A172 (cell line): ENCODE measurements at places on chromosomes 1 and 21. TPM values are rescaled to one million over a fixed set of nuclear protein-coding genes. Genes with fewer than 3 reads are reported as not detected.

DNA sequence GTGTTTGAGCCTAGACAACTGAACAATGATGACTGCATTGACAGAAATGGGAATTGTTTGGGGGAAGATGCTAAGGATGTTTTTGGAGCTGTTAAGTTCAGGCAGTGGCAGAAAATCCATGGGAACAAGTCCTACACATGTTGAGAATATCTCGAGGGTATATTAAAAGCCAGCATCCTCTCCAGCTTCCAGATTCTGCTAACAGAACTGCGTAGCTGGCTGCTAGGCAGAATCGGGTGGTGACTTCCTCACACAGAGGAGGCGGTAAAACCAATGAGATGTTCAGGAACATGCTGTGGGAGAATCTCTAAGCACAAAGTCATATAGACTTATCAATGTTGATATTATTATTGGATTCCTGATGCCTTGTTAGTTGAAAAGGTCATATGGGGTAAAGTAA, 14.8 kb downstream of the FAM163A start:
- no peak for DNase-seq

Gene AGO3
- 10.4 and 14.8 TPM in 2 replicates for total RNA-seq

GRCh38 chr21:45887120-45887611, 94.4 kb upstream of the COL6A1 start:
- no peak for DNase-seq

Gene CRABP2
- 5.4 and 6.3 TPM in 2 replicates for total RNA-seq

Gene OR14A2
- not detected in 2 replicates for total RNA-seq

DNA sequence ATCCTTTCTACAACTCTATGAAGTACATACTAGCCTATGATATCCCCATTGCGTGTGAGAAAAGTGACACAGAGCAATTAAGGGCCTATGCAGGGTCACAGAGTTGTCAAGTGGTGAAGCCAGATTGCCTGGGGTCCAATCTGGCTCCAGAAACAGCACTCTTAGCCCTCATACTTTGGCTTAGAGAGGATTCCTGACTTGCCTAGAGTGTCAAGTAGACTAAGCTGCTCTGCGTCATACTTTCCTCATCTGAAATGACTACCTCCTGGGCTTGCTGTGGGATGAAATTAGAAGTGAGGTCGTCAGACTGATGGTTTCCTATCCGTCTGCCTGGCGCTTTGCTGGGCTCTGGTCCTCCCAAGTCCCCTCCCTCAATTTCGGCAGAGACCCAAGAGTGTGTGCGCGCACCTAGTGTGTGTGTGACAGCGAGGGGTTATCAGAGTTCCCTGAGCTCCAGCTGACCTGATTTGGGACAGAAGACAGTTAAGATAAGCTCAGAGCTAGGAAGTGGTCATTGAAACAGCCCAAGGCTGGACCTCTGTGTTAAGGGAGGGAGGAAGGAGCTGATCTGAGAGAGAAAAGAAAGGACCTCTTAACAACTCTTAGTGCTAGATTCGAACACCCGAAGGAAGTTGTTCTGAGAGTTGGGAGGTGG, 5.4 kb upstream of the NUAK2 start:
- DNase-seq: no peak

- DNase-seq: no peak
Observed at GRCh38 chr1:30265127-30266070, 458.0 kb downstream of the MATN1 start.

- no peak for DNase-seq
Observed at GRCh38 chr1:38153778-38154470, 107.3 kb upstream of the POU3F1 start.

GRCh38 chr1:76086597-76086996, 12.1 kb downstream of the ST6GALNAC3 start:
- no peak for DNase-seq

Gene B3GALT2
- total RNA-seq: 7.0 and 12.6 TPM in 2 replicates

DNA sequence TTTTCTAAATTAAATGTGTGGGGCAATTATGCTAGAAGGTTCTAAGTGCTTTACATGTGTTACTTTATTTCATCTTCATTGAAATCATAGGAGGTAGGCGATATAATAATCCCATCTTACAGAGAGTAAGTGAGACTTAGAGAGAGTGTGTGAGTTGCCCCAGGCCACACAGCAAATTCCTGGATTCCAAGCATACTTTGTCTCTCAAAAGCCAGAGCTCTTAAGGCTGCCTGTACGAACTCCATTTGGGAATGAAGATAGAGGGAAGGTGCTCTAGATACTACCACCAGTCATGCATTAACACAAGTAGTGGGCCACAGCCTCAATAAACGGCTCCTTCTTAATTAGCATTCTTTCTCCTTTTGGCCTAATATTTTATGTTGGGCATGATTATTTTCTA, 170.1 kb downstream of the SIPA1L2 start:
- no peak for DNase-seq

GRCh38 chr21:36929622-36930021, 36.8 kb downstream of the HLCS start:
- DNase-seq: peak; percentile 19

- DNase-seq: peak; percentile 97
Observed at GRCh38 chr1:153536012-153536670, 350 bp upstream of the S100A6 start.

GRCh38 chr1:5311147-5311546, 656.7 kb downstream of the AJAP1 start:
- DNase-seq: no peak

DNA sequence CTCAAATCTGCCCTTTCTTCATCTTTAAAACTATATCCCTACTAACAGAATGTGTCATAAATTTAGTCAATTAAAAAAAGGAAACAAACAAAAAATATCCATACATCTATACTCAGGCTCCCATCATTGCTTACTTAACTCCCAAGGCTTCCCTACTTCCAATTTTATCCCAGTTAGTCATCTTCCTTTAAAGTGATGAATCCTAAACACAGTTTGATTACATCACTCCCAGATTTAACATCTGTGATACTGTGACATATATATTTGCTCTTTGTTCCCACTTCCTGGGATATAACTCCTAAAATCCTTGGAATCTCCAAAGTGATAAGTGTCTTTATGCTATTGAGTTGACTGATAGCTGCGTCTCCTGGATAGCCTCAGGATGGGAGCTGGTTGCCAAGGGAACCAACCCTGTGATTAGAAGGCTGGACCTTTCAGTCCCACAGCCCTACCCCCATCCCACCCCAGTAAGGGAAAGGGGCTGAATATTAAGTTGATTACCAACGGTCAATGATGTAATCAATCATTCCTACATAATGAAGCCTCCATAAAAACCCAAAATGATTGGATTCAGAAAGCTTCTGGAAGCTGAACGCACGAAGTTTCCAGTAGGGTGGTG, 21.6 kb downstream of the GLMN start:
- DNase-seq: peak; percentile 34

Gene EPHA8
- not detected in 2 replicates for total RNA-seq

Gene KRTAP19-8
- not detected in 2 replicates for total RNA-seq

Gene TDRD5
- not detected in 2 replicates for total RNA-seq

DNA sequence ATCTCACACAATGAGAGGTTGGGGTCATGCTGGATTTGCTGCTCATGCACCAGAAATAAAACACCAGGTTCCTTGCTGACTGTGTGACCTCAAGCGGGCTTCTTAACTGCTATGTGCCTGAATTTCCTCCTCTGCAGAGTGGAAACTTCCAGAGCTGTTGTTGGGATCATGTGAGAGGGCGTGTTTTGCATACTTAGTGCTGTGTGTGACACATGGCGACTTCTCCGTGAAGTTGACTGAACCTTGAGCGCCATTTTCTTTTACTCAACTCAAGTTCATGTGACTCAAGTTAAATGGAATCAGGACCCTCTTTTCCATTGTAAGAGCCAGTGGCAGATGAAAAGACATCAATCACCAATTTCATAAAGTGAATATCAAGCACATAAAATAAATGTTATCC, 224.0 kb downstream of the KIF26B start:
- no peak for DNase-seq

- no peak for DNase-seq
Observed at GRCh38 chr1:198923993-198924392, 285.2 kb downstream of the PTPRC start.

DNA sequence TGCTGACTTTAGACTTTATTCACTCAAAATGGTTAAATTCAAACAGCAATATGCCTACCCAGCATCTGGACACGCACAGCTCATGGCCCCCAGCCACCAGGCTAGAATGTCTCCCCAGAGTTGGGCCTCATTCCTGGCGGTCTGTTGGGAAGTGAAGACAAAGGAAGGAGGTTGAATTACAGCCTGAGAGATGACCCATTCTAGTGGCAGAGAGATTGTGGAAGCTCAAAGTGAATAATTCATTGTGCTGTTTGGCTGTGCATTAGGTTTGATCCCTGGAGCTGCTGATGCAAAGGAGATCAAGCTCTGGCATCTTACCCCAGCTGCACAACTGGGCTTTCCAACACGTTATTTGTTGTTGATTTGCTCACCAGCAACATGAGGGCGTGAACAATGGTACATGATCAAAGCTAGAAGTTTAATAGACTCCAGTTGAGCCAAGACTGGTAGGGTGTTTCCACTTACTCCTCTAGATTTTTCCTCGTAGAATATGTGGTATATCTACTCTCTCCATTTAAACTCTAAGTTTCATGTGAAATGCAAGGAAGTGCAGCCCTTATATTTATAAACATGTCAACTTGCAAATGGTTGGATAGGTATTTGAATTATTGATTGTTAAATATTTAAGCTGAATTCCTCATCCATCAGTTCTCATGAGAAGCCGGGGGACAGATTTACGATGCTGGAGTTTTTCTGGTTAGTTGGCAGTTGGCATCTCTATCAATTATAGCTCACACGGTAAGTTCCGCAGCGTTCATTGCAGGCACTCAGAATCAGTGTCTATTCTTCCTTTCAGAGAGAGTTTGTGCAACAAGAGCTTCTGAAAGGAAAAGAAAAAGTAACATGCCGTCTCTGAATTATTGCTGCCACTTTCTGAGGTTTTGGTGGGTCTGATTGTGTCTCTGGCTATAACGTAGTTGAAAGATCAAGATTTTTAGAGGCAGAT, 222.7 kb downstream of the TM2D1 start:
- no peak for DNase-seq

DNA sequence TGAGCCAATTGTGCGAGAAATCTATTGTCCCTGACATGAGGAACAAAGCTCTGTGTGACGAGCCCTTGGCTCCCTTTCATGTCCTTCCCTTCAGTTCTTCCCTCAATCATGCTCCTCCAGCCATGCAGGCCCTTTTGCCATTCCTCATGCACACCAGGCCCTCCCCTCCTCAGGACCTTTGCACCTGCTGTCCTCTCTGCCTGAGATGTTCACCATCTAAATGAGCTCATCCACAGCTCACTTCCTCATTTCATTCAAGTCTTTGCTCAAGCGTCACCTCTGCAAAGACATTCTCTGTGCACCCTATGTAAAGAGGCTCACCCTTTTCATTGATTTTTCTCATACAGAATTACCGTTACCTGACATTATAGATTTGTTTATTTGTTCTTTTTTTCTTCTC, 43.7 kb downstream of the C8B start:
- no peak for DNase-seq

- no peak for DNase-seq
Observed at GRCh38 chr21:36606287-36606982, 92.5 kb upstream of the SIM2 start.

DNA sequence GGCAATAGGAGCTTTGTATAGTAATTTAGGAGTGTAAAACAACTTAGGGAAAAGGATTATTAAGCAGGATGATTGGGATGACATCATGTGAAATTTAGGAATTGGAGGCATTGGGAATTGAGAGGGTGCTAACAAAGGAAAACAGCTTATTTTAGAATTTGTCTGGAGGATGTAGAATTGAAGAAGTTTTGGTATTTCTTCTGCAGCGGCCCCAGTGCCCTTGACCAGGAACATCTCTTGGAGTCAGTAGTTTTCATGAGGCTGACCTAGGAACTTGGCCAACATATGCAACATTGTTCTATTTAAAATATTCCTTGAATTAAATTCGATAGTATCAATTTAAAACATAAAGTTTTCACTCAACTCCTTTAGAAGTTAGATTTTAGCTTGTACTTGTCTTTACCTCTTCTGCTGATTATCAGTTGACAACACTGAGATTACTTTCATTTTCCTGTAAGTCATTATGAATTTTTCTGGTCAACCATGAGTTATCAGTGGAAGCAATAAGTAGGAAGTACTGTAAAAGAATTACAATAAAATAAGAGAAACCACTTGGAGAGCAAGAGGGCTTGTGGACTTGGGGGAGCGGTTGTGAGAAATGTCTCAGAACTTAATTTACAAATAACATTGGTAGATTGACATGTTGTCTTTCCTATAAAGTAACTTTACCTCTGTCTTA, 52.8 kb downstream of the DYRK1A start:
- no peak for DNase-seq

- no peak for DNase-seq
Observed at GRCh38 chr1:68751723-68752122, 254.8 kb upstream of the DEPDC1 start.

DNA sequence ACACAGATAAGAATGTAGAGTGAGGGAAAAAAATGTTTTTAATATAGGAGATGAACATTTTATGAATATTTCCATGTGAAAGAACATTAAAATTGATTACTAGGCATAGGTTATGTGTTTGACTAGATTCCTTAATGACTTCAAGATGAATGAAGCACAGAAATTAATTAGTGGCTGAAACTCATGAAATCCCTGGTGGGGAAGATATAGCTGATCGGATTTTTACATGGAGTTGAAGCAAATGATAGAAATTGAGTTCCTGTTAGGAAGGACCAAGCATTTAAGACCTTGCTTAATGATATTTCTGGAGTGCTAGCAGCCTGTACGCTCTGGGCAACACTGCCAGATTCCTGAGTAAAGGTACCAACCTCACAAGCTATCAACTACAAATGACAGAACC, 68.9 kb upstream of the IVNS1ABP start:
- DNase-seq: no peak

DNA sequence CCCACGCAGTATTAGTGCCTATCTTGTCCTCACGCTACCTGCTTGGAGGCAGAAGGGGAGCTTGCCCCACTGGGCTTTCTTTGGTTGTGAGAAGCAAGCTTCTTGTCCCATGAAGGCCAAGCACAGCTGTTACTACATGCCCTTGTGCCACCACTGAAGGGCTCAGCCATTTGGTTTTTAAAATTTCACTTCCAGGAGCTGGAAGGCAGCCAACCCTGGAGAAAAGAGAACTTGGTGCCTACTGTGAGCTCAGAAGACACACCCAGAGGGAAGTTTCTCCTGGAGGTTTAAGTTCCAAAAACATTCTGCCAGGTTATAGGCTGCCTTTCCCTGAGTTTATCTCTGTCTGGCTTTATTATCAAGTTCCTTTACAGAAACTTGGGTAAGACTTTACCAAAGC, 187.4 kb downstream of the SLC35F3 start:
- DNase-seq: no peak

DNA sequence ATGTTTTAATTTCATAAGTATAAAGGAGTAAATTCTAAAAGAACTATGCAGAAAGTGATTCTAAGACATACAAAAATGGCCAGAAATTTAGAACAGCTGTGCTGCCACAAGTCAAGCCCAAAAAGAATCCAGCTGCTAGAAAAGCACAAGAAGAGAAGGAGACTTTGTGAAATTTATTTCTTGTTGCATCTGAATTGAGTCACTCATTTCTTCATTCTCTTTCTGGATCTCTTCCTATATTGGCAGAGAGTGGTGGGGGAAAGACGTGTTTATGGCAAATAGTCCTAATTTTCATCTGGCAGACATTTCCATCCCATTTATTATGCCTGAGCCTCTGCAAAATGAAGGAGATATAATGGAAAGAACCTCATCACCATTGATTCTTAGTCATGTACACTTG, 139.6 kb upstream of the CTTNBP2NL start:
- DNase-seq: no peak

GRCh38 chr1:94798462-94798861, 21.7 kb upstream of the SLC44A3 start:
- DNase-seq: no peak
